Occipital lobe (tissue), 3 donors: ENCODE measurements at places on chromosomes 4 and X. TPM values are rescaled to one million over a fixed set of nuclear protein-coding genes. Genes with fewer than 3 reads are reported as not detected.

The MND1 gene
- 5.1 TPM for total RNA-seq

The EGFL6 gene
- total RNA-seq: 0.31 TPM

The ANTXR2 gene
- total RNA-seq: 20.1 TPM

The CLCN4 gene
- total RNA-seq: 68.6 TPM

The MXRA5 gene
- 1.7 TPM for total RNA-seq

The RHOXF2 gene
- not detected for total RNA-seq

The VBP1 gene
- total RNA-seq: 107 TPM

The DDX3X gene
- 307 TPM for total RNA-seq

The TMPRSS11E gene
- 0.16 TPM for total RNA-seq

The GLRA2 gene
- 136 TPM for total RNA-seq

The DUSP9 gene
- total RNA-seq: 1.7 TPM

The SHROOM2 gene
- 12.3 TPM for total RNA-seq

The UGT2B15 gene
- total RNA-seq: not detected

The MAGEB2 gene
- total RNA-seq: not detected

The MMRN1 gene
- 2.5 TPM for total RNA-seq

The SNX25 gene
- total RNA-seq: 50.4 TPM

DNA sequence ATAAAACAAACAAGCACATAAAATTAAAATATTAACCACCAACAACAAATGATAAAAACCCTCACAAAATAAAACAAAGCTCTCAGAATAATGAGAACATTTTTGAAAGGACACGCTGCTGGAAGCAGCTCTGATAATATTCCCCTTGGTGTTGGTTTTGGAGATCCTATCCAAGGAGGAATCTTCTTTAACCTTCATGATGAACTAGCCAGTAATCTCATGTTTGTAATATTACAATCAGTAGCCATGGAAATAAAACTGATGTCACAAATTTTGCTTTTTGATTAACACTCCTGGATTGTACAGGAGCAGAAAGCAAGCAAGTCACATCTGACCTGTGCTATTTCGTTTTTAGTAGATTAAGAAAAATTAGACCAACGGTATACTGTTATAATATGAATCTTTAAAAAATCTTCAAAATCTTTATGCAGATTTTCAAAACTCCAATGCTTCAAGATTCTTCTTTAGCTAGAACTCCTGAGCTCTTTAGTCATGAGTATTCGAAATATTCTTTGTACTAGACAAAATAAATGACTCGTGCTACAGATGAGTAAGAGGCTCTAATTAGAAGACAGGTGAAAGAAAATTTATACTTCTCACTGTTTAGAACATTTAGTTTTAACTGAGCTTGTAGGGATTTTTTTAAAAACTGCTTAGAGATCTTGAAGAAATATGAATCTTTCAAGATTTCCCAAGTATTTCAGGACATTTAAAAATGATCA is 154.1 kb downstream of the RASL11B start:
- no peak for DNase-seq

DNA sequence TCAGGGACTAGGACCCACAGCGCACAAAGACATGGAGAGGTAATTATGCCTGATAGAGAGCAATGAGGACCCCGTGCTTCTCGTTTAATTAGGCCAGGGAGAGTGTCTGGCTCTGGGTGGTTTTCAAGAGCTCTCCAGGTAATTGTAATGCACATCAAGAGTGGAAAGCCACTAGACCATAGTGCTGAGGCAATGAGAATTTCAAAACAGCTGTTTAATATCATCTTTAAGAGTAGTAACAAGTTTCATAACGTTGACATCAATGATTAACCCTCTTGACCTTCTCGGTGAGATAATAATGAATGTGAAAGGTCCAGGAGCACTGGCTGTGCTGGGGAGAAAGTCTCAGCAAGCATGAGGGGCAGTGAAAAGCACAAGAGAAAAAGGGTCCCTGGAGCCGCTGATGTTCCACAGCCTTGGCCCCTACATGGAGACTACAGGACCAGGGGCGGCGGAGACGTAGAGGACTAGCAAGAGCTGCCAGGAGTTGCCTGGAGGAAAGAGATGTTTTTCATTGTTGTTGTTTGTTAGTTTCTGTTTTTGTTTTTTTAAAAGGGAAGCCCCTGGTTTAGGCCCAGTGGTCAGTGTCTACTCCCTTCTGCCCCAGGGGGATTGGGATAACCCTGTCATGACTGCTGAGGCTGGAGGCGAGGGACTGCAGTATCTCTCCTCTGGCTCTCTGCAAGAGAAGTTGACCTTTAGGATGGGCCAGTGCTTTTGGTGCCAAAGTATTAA is 14.8 kb upstream of the CXCR3 start:
- DNase-seq: no peak

- no peak for DNase-seq
Observed at GRCh38 chrX:136192839-136193414, 45.6 kb downstream of the FHL1 start.

GRCh38 chrX:16882702-16883486 is 12.7 kb upstream of the RBBP7 start:
- DNase-seq: peak; percentile 22

GRCh38 chrX:48465336-48465933 is 4.6 kb downstream of the SLC38A5 start:
- DNase-seq: no peak

DNA sequence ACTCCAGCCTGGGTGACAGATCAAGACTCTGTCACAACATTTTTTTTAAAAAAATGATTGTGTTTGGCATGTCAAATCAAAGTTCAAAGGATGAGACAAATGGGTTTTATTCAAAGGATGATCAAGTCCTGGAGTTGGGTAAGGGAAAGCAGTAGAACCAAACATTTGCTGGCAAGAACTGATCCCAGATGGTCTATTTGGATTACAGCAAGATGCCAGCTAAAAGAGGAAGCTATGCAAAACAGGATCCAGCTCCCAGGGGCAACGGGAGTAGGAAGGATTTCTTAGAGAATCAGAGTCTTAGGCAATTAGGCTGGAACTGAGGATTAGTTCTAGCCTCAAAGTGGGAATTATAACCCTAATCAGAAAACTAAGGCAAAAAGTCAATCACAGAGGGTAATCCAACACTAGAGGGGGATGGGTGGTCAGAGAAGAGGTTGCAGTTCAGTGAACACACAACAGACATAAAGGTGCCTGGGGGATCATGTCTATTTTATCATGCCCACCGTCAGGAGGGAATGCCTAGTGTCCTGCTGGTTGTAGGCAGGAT is 133.0 kb upstream of the PLS3 start:
- DNase-seq: no peak

- no peak for DNase-seq
Observed at GRCh38 chr4:8396762-8397406, 43.6 kb downstream of the ACOX3 start.

- no peak for DNase-seq
Observed at GRCh38 chrX:136636121-136636520, 11.8 kb upstream of the CD40LG start.

DNA sequence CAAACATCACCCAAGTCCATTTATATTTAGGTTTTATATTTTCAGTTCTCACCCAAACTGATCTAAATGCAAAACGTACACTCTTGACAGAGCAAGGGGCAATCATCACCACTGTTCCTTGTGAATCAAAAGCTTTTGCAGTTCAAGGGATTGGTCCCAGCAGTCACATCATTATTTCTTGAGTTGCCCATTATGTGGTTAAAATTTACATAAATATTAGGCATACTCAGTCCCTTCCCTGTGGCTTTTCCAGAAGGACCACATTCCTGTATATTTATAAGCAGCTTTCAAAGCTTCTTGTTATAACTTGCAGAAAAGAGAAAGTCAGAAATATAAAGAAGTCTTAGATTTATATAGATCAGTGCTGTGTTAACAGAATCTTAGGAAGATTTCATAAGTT is 224.4 kb downstream of the CLCN4 start:
- no peak for DNase-seq

DNA sequence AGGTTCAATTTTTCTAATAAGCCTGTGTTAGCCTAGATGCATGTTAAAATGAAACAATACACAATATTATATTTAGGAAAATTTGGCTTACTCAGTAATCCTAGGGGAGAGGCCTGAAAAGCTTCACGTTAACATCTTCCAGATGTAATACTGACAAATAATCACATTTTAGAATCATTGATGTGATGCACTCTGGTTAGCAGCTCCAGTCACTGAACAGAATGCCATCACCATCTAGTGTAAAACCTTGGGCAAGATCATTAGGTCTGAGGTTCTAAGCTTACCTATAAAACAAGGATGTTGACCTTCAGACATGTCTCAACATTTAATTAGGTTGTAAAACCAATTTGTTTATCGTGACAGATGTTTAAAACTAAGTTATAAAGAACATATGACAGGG is 1704.8 kb downstream of the STIM2 start:
- no peak for DNase-seq

- DNase-seq: no peak
Observed at GRCh38 chrX:39158801-39159657, 357.8 kb downstream of the MID1IP1 start.

GRCh38 chr4:14087459-14087858 is 459.9 kb upstream of the BOD1L1 start:
- no peak for DNase-seq

DNA sequence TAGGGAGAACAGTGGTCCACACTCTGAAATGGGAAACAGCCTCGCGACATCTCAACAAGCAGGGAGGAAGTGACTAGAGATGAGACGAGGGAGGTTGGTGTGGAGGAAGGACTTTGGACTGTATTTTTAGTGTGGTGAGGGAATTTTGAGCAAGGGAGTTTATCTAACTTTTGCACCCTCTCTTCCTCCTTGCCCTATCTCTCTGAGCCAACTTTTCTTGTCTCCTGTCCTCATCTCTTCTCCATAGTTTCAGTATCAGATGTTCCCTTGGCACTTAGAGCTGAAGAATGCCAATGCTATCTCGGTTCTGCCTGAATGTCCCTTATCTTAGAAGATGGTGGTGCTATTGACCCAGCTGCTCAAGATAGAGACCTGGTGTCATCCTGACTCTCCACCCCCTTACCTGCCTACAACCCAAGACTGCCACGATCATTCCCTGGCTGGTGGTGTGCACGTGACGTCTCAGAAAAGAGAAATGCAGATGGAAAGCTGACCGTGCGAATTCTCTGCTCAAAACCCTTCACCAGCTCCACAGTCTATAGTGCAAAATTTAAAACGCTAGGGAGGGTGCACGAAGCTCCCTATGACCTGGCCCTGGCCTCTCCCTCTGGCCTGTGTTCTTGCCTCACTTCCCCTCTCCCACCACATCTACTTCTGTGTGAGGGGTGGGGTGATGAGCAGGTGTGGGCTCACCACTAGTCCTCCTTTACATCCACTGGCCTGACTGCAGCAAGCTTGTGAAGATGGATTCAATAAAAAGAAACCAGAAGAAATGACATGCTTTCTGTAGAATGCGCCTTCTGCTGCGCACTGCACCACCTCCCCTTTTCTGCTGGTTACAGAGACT is 20.9 kb downstream of the MPP1 start:
- DNase-seq: no peak

- DNase-seq: no peak
Observed at GRCh38 chrX:11640089-11640488, 25.6 kb downstream of the ARHGAP6 start.

DNA sequence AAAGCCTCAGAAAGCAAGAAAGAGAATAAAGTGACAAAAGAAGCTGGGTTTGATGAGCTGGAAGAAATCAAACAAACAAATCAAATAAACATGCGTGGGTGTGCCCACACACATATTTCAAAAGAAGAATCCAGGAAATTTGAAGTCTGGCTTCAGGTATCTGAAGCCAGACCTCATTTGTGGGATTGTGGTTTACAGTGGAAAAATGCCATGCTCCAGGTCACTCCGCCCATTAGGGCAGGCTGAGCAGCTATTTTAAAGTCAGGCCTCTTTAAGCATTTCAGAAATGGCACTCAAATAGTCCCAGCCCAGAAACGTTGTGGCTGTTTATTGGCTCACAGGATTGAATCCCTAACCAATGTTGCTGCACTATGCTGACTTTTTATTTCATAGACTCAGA is 226.1 kb upstream of the F9 start:
- no peak for DNase-seq

GRCh38 chr4:179352221-179352620 is 1910.0 kb upstream of the AGA start:
- no peak for DNase-seq

DNA sequence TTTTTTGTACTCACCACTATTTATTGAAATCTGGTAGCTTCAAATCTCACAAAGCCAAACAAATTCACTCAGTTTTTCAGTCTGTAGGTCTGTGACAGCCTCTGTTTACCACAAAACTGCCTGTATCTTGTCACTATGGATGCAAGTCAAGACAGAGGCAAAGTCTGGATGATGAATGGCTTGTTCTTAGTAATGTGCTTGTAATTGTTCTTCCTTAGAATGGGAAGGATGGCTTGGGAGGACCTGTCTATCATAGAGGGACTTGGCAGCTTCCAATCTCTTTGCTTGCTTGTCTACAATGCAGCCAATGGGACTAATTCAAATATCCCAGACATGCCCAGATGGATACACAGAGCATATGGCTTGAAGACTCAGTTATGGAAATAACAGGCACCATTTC is 141.2 kb upstream of the SCML1 start:
- DNase-seq: no peak

DNA sequence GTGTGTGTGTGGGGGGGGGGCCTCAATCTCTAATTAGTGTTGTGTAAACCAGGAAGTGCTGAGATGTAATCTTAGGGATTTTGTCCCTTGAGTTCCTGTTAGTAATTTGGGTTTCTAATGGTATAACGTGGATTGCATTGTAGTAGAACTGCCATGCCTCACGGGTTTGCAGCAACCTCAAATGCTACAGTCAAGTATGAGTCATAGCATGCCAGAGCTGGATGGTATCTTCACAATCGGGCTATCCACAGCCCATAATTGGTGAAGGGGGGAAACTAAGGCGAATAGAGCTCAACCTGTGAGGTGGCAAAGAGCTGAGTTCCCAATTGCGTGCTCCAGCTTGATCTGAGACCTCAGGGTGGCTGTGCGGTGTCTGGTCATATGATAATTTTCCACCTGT is 2.2 kb upstream of the FMR1NB start:
- no peak for DNase-seq

- DNase-seq: no peak
Observed at GRCh38 chrX:120459309-120459708, 9.8 kb downstream of the LAMP2 start.

DNA sequence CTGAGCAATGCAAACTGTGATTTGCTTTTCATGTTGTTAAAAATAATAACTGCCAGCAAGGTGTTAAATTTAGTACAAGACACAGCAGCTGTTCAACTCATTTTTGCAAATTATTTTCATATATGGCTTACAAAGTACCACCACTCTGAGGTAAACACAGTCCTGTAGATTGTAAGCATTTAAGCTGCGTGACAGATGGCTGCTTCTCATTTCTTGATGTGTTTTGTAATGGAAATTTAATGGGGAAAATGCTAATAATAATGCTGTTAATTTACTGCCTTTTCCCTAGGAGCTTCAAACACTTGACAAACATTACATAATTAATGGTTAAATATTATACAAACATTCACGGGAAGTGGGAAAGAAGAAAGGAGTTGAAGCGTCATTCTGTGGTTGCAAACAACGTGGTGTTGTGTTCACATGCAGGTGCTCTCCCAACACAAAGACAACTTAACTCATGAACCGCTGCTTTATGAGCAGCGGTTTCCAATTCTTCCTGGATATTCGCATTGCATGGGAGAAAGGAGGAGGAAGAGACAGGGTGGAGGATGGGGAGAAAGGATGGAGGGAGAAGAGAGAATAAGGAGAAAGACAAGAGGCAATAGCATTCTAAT is 236.8 kb upstream of the VCX start:
- DNase-seq: no peak

- DNase-seq: no peak
Observed at GRCh38 chrX:44989995-44990770, 117.2 kb downstream of the KDM6A start.

- no peak for DNase-seq
Observed at GRCh38 chr4:72529148-72529822, 39.7 kb downstream of the ADAMTS3 start.
